ENCODE measurements at places on chromosomes 3 and 15.

- no peak for DNase-seq
Measured at GRCh38 chr3:38397320-38397719, 50.7 kb downstream of the XYLB start.

DNA sequence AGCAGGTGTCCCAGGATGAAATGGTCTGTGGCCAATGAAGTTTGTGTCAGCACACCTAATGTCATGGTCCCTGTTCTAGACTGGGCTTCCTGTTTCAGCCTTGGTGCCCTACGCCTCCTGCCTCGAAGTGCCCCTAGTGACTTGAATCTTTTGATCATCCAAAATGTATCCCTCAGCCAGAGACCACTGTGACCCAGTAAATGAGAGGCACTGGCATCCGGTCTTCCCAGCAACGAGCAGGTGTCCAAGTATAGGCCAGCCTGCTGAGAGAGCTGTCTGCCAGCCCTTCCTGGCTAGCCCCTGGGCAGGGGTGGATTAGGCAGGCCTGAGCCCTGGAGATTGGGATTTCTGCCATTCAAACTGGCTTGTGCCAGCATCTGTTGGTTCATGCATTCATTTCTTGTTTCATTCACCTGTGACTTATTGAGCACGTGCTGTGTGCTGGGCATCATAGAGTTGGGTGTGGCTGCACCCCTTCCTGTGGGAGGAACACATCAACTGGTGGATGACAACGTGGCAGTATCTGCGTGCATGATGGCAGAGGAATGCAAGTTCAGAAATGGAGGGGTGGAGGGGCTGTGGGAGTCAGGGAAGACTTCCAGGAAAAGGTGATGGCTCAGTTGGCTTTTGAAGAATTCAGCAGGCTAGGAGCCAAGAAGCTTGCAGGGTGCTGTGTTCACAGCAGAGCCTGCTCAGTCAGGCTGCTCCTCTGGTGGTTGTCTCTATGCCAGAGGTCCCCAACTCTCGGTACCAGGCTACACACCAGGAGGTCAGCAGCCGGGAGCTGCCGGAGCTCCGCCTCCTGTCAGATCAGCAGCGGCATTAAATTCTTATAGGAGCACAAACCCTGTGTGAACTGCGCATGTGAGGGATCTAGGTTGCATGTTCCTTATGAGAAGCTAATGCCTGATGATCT, 21.6 kb downstream of the ESYT3 start:
- no peak for DNase-seq

GRCh38 chr15:25611603-25612002, 172.8 kb upstream of the UBE3A start:
- DNase-seq, result no peak

DNA sequence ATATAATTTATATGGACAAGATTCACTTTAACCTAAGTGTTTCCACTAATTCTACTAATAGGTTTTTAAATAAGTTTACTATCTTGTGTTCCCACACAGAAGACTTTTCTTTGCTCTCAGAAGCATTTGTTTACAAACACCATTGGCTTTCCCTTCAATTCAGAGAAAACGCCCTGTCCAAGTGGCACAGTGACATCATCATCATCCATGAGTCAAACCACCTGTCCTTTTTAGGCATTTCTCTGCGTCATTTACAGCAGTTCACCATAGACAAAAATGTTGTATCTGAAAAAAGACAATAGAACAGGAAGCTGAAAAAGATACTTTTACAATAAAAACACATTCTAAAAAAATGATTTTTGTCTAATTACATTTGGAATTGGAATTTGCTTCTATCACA, 9.3 kb upstream of the BCL2L10 start:
- no peak for DNase-seq

GRCh38 chr3:124410471-124410870, 319.8 kb upstream of the UMPS start:
- no peak for DNase-seq

DNA sequence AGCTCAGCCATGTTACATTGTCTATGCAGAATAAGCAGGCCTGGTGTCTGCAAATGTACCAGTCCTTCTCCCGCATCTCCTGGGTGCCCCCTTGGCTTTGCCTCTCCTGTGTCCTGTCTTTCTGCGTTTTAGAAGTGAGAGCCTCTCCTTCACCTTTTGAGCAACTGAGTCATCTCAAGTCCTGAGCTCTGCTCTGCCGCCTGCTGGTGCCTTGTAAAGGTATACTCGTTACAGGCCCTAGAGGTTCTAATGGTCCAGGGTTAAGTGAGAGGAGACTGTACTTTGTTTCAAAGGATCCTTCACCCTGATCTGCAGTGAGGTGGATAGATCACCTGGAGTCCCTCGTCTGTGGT, 12.6 kb downstream of the GHRL start:
- no peak for DNase-seq

DNA sequence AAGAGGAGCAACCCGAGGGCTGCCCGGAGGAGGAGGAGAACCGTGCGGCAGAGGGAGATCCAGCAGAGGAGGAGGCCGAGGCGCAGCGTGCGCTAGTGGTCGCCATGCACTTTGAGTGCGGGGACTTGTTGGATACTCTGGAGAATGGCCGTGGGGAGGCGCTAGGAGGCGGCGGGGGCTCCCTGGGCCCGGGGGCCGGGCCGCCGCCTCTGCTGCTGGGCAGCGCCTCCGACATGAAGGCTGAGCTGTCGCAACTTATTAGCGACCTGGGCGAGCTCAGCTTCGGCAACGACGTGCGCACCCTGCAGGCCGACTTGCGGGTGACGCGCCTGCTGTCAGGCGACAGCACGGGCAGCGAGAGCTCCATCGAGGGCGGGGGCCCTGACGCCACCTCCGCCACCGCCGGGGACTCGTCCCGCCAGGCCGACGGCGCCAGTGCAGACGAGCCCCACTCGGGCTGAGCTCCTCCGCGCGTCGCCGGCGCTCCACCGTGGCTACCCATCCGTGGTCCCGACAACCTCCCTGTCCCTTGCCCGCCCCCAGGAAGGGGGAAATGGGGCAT, 2.0 kb downstream of the FAM43A start:
- DNase-seq, result peak; percentile 73

DNA sequence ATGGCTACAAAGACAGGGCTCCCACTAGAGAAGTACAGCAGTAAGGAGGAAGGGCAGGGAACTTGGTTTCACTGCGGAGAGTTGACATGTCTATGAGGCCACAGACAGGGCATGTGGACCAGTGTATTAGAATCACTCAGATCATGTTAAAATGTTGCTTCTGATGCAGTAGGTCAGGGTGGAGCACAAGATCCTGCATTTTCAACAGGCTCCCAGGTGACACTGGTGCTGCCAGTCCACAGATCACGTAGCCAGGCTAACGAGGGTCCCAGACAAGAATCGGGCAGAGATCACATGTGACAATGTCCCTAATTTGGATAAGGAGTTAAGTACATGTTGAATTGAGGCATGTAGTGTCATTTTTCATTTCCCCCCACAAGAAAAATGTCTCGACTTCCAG, 73.6 kb downstream of the SPSB4 start:
- DNase-seq, result no peak

- DNase-seq, result no peak
Measured at GRCh38 chr3:193829781-193830180, 236.8 kb downstream of the OPA1 start.

GRCh38 chr15:85475317-85475701, 94.9 kb downstream of the AKAP13 start:
- DNase-seq, result peak; percentile 16

DNA sequence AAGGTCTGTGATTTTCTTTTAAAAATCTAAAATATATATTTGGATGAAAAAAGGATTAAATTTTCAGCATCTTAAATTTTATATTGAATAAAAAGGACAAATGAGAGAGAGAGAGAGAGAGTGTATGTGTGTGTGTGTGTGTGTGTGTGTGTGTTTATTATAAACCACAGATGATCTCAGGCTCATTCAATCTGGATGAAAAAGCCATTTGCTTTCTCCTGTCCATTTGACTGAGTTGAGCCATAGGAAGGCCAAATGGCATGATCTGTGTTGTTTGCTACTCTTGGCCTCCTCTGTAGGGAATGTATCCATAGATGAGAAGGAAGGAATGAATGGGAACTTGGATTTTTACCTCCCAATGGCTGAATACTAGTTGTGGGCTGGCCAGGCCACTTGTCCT, 92.5 kb upstream of the MEX3B start:
- no peak for DNase-seq

GRCh38 chr15:81152799-81153198, 18.7 kb downstream of the CFAP161 start:
- no peak for DNase-seq

GRCh38 chr3:110677506-110677905, 394.1 kb upstream of the NECTIN3 start:
- no peak for DNase-seq

DNA sequence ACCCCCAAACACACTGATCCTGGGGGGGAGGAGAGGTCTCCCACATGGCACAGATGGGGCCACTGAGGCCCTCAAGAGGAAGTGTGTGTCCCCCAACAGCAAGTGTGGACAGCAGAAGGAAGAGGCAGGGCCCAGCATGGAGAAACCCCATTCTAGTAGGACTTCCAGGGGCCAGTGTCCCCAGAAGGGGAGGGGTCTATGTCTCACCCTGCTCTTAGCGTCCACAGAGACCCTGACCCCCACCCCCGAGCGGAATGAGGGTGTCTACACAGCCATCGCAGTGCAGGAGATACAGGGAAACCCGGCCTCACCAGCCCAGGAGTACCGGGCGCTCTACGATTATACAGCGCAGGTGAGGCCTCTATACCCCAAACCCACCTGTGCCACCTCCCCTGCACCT, 35.3 kb downstream of the TSPAN3 start:
- no peak for DNase-seq

- no peak for DNase-seq
Measured at GRCh38 chr3:52518723-52519444, 14.8 kb downstream of the NT5DC2 start.

DNA sequence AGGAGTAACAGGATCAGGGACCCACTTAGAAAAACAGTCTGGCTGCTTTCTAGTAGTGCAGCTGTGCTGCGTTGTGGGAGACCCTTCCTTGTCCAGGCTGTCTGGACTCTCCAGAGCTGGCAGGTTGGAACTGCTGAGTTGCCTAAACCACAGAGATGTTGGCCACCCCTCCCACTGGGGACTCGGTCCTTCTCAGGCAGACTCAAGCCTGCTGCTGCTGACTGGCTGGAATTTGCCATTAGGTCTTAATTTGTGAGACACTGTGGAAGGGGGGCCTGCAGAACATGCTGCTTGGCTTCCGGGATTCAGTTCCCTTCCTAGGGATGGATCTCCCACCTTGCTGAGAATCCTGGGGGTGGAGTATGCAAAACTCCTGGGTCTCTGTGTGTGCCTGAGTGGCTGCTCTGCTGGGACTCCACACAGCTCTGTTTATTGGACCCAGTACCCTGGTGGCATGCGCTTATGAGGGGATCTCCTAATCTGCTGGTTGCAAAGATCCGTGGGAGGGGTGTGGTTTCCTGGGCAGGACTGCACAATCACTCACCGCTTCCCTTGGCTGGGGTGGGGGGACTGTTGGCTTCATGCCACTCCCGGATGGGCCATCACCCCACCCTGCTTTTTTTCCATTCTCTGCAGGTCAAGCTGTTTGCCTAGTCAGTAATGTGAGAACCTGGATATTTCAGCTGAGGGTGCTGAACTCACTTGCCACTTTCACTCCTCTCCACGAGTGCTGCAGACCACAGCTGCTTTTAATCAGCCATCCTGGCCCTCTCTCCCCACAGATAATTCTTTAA, 150.5 kb downstream of the CFAP20DC start:
- DNase-seq, result peak; percentile 29

- DNase-seq, result no peak
Measured at GRCh38 chr3:16918683-16919025, 33.9 kb downstream of the PLCL2 start.

GRCh38 chr3:81425198-81425868, 336.1 kb downstream of the GBE1 start:
- DNase-seq, result no peak

DNA sequence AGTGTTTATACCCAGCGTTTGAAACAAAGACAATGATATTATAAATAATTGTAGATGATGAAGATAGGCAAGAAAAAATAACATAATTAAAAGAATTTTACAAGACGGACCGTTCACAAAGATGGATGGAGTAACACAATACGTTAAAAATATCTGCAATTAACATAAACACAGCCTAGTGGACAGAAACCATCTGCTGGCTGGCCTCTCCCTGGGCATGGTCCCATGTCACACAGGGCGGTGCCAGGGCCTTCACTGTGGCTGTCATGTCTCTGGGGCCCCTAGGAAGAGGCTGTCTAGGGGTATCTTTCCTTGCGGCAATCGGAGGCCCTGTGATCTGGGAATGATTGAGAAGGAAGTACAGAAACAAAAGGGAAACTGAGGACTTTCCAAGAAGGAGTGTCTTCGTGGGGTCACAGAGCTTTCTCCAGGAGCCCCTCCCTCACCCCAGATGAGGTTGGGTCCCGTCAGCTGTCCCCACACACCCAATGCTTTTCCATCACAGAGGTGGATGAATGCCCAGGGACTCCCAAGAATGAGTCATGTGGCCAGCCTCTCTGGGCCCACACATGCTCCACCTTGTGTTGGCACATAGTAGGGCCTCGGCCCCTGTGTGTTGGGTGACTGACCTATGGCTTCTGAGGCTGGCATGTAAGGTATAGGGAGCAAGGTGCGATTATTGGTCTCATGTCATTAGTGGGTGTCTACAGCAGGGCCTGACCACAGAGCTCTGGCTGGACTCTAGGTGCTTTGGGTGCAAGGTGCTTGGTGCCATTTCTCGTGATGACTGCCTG, 87.1 kb downstream of the DNAJB8 start:
- DNase-seq, result no peak

DNA sequence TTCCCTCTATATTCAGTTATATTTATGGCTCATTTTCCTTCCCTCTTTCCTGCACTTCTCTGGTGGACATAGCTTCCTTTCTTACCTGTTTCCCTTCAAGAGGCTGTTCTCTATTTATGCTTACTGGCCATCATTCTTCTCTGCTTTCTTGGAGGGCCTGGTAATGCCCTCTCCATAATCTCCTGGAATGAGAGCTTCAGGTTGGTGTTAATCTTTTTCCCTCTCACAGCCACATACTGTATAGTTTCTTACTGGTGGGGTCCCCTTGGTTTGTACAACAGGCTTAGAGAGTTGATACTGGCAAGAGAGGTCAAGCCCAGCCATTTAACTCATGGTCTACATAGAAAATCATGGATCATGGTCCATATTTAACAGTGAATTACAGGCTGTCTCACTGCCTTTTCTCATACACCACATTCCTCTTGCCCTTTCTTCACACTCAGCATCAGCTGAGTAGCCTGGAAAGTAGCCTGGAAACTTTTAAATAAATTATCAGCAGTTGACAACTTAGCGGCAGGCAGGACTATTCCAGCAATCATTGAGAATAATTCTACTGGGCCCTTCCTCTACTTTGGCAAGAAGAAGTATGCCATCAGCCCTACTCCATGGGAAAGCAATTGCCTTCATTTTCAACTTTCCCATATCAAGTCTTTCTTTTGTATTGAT, 38.0 kb upstream of the DPH6 start:
- no peak for DNase-seq
